ENCODE measurements at places on chromosomes 6 and 20.

- DNase-seq: no peak
Measured at GRCh38 chr6:151564654-151565053, 70.8 kb downstream of the CCDC170 start.

- DNase-seq: no peak
Measured at GRCh38 chr20:2399390-2399789, 18.7 kb downstream of the TGM6 start.

GRCh38 chr6:133350928-133351327 lies 109.8 kb downstream of the EYA4 start:
- no peak for DNase-seq

GRCh38 chr20:37543828-37544227 lies 16.2 kb upstream of the BLCAP start:
- no peak for DNase-seq

GRCh38 chr20:6126846-6127245 lies 4.0 kb upstream of the FERMT1 start:
- DNase-seq: no peak

- no peak for DNase-seq
Measured at GRCh38 chr20:31760519-31761240, 21.6 kb downstream of the TPX2 start.

DNA sequence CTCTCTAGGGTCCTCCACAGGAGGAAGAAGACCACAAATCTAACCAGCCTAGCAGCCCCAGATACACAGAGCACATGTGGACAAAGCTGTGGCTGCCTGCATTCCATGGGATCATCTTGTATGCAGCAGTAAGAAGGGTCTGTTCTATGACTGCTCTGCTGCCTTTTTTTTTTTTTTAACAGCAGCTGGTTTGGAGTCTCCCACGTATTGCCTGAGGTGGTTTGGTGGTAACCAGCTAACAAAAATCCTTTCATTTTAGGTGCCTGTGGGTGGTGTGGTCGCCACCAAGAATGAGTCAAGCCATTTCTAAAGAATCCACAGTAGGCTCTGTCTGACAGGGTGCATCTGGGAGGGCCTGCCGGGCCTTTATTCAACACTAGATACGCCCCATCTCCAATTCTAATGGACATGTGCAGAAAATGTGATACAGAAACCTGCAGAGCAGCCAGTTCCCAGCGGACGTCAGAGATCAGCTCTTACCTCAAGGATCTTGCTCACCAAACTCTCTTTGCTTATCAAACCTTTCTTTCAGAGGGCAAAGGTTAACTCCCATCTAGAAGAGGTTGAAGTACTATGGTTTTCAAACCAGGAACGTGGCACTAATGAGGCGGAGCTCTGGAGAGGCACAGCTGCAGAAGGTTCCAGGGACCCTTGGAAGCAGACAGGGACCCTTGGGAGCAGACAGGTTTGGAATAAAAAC lies 32.0 kb downstream of the GNAS-AS1 start:
- peak; percentile 33 for DNase-seq

- no peak for DNase-seq
Measured at GRCh38 chr6:42380228-42380979, 71.3 kb downstream of the TRERF1 start.

GRCh38 chr6:34489207-34489805 lies 23.4 kb downstream of the PACSIN1 start:
- DNase-seq: peak; percentile 5

DNA sequence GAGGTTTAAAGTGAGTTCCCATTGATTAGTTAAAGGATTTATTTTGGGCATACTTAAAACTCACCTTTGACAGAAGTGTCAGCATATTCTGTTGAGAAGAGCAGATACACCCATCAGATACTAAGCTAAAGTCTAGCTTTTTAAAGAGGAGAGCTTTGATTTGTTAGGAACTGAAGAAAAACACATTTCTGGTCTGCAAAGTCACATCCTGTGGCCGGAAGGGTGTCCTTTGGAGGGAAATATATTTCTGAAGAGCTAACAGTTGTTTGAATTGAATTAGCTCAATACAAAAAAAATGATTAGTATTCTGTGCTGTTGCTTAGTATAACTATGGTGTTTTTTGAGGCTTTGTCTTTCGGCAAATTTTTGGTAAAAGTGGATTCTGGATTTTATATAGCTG lies 302.7 kb downstream of the RFPL4B start:
- no peak for DNase-seq

Data from HS-5 (cell line).